Kasumi-1 (cell line): ENCODE measurements at places on chromosomes 7 and 10.

- DNase-seq, result peak; percentile 64
Measured at GRCh38 chr10:128230401-128230800, 104.2 kb upstream of the MKI67 start.

DNA sequence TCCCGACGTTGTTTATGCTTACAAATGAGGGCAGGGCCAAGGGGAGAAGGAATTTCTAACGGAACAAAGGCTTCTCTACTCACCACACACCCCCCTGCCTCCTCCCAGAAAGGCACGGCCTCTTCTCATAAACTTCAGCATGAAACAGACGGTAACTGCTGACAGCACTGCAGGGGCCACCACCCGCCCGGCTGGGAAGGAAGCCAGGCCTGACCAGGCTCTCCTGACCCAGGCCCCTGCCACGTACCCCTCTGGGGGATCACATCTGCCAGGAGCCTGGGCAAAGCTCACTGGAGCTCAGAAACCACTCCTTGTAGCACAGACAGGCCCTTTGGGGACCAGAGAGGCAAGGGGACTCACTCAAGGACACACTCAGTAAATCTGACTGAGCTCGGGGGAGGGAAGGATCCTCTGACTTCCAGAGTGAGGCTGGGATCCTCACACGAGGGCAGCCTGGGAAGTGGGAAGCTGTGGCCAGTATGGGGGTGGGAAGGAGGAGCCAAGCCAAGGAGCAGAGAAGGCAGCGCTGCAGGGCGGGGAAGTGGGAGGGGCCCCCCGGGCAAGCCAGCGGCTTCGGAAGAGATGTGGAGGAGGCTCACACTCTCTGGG is 46.1 kb downstream of the ZCCHC24 start:
- DNase-seq, result peak; percentile 82

GRCh38 chr10:17061418-17061817 is 68.2 kb downstream of the CUBN start:
- DNase-seq, result no peak

GRCh38 chr7:5117095-5117970 is 71.7 kb downstream of the RBAK start:
- no peak for DNase-seq

- no peak for DNase-seq
Measured at GRCh38 chr7:141630621-141631020, 71.3 kb downstream of the DENND11 start.

DNA sequence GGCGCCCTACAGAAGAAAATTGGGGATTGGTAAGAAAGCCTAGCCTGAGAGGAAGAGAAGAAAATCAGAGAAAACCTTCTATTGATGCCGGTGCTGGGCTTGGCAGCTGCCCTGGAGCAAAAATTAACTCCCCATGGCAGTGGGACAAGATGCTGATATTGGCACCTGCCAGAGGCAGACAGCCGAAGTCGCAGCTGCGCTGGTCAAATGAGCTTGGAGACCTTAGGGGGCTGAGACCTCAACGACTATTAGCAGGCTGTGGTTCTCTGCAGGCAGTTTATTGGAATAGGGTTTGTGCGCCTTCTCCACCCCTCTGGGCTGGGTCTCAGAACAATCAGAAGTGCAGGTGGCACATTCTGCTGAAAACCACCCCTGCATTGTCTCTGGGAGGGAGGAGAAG is 213.7 kb downstream of the GFRA1 start:
- DNase-seq, result no peak

GRCh38 chr10:113957013-113957412 is 86.7 kb upstream of the ADRB1 start:
- no peak for DNase-seq

GRCh38 chr7:73969991-73970390 is 58.0 kb upstream of the ELN start:
- no peak for DNase-seq

- no peak for DNase-seq
Measured at GRCh38 chr10:95661818-95662217, 5.3 kb upstream of the ALDH18A1 start.

DNA sequence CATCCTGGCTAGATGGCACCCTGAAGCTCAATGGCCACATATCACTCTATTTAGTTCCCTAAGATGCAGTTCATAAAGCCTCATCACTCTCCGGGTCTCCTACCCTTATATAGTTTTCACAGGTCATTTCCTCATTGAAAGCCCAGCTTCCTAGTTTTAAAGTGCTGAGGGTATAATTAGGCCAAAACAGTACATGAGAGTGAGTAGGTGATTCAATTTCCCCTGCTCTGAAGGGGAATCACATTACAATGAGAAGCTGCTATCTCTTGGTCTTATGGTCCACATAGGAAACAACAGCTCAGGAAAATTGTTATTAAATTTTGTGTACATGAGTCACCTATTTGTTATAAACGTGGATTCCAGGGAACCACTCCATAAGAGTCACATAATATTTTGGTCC is 162.0 kb downstream of the SEMA3E start:
- DNase-seq, result no peak

- no peak for DNase-seq
Measured at GRCh38 chr7:128168667-128169210, 72.3 kb upstream of the LEP start.

GRCh38 chr7:832968-833424 is 720 bp downstream of the SUN1 start:
- DNase-seq, result no peak

DNA sequence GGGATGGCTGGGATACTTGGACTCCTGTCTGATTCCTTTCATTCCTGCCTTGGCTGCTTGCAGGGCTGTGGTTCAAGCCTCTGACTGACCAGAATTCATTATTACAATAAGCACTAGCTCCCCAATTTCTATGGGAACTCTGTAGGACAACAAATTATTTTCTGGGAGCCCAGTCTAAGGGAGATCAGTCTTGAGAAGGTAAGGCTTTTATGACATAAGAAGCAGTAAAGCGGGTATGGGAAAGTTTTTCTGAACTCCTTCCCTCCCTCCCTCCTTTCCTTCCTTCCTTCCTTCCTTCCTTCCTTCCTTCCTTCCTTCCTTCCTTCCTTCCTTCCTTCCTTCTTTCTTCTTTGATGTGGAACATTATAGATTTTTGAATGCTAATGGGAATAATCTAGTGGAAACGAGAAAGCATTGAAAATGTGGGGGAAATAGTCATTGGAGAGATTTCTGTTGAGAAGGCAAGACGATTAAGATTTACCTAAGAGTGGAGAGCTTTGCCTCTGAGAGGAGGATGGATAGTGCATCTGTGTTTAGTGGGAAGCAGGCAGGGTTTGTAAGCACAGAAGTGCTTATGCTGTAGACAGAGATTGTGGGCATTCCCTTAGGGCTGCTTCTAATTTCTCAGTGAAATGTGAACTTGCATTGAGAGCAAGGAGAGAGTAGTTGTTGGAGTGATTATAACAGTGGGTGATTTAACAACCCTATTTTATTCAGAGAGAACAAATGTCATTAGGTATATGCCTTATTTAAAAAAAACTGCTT is 201.5 kb downstream of the DNAJB9 start:
- DNase-seq, result no peak

- DNase-seq, result no peak
Measured at GRCh38 chr7:108328174-108328651, 128.0 kb downstream of the NRCAM start.

GRCh38 chr10:71435571-71436267 is 39.0 kb downstream of the CDH23 start:
- DNase-seq, result no peak

GRCh38 chr7:54529568-54529967 is 12.6 kb upstream of the VSTM2A start:
- DNase-seq, result no peak

- DNase-seq, result no peak
Measured at GRCh38 chr7:151245360-151246101, 3.0 kb downstream of the SMARCD3 start.

DNA sequence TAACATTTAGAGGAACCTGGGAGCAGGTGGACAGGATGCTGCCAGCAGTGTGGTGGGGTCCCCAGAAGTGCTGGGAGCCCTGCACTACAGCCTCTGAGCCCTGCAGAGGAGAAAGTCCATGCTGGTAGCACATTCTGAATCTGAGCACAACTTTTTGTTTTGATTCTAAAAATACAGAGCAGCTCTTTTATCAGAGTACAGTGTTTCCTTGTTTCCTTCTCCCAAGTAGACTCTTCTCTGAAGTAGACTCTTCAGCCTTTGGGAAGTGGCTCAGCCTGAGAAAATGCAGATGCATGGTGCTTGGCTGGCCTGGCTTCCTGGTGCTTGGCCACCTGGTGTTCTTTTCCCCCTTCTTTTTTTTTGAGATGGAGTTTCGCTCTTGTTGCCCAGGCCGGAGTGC is 9.1 kb downstream of the ADCY1 start:
- DNase-seq, result no peak

DNA sequence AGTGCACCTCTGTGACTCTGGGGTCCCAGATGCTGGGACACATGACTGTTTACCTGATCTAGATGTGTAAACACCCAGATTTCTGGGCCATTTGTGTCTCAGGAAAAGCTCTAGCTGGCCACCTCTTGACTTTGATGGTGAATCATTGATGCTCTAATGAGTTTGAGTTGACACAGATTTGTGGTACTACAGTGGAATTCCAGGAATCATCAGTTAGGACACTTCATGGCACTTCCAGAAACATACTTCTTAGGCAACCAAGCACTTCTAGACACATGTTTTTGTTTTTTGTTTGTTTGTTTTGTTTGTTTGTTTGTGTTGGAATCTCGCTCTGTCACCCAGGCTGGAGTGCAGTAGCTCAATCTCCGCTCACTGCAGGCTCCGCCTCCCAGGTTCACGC is 302.2 kb upstream of the ZMIZ1 start:
- no peak for DNase-seq

DNA sequence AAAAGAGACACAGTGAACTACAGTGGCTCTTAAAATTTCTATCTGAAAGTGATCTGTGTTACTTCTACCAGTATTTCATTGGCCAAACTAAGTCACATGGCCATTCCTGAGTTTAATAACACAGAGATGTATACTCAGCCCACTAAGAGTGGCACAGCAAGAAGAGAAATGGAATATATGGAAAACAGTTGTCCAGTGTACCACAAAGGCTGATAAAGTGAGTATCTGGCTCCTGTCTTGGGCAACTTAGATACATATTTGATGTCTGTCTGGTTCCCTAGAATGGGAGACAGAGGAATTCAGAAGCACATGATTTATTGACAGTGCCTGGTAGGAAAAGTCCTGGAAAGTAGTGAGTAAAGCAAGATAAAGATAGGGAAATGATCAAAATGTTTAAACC is 10.1 kb upstream of the PON1 start:
- DNase-seq, result no peak

DNA sequence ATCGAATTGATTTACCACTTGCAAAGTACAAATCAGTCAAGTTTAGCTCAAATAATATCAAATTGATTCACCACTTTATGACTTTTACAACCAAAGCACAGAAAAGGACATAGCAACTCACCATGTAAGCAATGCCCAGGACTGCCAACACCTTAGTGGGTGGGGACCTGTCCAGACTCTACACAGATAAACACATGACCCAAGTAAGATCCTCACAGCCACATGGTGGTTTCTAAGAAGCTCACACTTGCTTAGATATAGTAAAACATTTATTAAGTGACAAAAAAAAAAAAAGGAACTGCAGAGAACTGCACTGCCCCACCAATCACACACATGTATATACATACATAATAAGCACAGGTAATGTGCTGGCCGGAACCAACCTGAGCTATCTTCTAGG is 116.2 kb downstream of the SLC25A13 start:
- no peak for DNase-seq

DNA sequence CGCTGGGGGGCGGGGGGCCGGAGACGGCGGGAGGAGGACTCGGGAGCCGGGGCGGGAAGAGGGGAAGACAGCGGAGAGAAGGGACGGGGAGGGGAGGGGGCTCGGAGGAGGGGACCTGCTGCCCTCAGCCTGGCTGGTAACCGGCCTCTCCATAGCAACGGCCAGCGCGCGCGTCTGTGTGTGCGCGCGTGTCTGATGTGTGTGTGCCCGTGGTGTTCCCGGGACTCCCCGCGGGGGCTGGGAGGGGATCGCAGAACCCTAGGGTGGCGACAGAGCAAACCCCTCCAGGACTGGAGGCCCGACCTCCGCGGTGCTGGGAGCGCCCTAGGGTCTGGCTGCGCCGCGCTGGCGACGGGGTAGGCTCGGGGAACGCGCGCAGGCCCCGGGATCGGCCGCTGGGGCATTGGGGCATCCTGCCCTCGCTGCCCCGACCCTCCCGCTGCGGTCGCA is 356.3 kb downstream of the DNAJB6 start:
- DNase-seq, result no peak

DNA sequence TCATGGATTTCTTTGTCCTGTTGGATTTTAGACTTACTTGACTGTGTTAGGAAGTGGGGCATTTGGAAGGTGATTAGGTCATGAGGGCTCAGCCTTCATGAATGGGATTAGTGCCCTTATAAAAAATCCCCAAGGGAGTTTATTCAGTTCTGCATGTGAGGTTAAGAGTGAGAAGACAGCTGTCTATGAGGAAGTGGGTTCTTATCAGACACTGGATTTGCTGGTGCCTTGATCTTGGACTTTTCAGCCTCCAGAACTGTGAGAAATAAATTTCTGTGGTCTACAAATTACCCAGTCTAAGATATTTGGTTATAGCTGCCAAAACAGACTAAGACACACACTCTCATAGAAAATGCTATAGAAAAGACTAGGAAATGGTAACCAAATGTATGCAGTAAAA is 724.7 kb upstream of the FZD8 start:
- peak; percentile 50 for DNase-seq

DNA sequence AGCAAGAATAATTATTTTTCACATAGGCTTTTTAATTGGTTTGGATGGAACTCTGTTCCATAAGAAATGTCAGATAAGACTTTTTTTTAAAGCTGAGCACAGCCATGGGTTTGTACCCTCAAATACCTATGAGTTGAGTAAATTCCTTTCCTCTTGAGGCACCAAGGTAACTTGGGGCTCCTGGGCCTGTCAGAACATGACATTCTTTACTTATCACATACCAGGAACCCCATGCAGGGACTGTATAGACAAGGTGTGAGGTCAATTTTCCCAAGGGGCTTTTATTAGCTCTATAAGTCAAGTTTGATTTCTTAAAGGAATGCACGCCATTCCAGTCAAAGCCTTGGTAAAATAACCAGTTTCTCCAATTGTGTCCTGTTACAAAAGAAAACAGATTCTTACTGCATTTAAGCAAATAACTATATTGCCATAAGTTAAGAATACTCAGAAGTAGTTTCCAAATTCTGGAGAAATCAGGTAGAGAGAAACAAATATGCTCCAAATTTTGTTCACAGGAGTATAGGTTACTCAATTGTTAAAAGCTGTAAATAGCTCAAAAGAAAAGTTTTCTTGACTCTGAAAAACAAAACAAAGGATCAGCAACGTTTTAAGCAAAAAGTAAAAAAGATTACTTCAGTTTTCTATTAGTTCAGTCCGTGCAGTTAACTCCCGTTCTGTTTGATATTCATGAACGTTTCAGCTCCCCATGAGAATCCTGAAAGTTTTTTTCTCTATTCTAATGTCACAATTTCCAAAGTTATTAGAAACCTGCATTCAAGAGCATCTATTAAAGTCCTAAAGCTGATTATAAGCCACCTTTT is 167.5 kb upstream of the NAMPT start:
- DNase-seq, result no peak
